Stimulated activated CD4-positive, alpha-beta T cell treated with anti-CD3 and anti-CD28 coated beads, TNF-alpha, amount 100 ng/mL, for 48 hours (primary cell): ENCODE measurements at places on chromosomes 7 and 10.

DNA sequence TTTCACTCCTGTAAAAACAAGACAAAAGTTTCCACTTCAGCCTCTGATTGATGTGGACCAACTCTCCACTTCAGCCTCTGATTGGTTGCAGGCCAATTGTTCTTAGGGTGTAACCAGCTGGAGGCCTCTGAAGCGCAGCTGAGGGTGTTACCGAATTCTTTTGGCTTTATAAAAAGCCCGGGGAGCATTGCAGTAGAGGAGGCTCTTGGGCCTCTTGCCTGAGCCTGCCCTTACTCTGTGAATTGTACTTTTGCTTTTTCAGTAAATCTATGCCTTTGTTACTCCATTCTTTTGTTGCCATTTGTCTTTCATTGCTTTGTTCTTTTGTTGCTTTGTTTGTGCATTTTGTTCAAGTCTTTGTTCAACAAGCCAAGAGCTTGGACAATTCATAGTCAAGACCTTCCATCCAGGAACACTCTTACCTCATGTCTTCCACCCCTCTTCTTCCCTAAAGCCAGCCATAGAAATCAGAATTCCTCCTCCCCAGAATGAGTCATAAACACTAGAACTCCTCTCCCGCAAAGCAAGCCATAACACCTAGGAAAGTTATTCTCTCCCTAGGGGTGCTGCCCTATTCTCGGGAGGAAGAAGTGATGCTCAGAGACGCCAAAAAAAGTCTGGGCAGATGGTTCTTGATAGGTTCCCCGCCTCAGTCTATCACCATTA is 53.5 kb upstream of the ARMC3 start:
- no peak for DNase-seq

DNA sequence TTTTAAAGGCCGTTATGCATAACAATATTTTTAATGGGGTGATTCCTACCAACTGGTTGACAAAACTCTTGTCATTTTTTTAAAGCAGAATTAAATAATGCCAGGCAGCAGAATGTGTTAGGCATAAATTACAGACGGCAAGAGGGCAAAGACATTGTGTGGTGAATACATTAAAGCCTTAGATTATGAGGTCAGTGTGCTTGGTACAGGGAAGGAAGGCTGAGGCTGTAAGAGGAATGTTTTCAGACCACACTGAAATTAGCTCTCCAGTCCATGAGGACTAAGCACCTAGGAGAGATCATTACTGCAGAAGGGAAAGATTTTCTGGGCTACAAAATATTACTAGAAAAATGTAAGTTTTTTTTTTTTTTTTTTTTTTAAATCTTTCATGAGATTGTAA is 312.8 kb upstream of the PRKCQ start:
- DNase-seq, result no peak

DNA sequence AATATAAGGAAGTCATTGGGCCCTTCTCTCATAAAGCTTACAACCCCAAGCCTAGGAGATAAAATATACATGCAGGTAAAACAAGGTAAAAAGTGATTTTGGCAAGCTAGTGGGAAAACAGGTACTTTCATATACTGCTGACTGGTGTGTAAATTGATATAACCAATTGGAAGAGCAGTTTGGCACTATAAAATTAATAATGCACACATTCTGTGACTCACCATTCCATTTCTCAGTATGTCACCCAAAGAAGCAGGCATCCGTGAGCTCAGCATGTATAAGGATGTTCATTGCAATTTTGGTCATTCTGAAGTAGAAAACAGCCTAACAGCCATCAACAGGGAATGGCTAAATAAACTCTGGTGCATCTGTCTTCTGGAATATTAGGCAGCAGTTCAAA is 2.9 kb downstream of the MACROH2A2 start:
- DNase-seq, result no peak

- no peak for DNase-seq
Measured at GRCh38 chr7:8507566-8507965, 74.2 kb downstream of the NXPH1 start.

DNA sequence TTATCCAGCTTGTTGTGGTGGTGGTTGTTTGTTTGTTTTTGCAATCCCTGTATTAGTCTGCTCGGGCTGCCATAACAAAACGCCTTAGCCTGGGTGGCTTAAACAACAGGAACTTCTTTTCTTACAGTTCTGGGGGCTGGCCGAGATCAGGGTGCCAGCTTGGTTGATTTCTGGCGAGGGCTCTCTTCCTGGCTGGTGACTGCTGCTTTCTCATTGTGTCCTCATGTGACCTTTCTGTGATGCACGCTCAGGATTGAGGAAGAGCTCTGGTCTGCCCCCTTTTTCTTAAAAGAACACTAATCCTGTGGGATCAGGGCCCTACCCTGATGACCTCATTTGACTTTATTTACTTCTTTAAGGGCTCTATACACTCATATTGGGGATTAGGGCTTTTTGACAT is 107.1 kb upstream of the NRP1 start:
- DNase-seq, result no peak

DNA sequence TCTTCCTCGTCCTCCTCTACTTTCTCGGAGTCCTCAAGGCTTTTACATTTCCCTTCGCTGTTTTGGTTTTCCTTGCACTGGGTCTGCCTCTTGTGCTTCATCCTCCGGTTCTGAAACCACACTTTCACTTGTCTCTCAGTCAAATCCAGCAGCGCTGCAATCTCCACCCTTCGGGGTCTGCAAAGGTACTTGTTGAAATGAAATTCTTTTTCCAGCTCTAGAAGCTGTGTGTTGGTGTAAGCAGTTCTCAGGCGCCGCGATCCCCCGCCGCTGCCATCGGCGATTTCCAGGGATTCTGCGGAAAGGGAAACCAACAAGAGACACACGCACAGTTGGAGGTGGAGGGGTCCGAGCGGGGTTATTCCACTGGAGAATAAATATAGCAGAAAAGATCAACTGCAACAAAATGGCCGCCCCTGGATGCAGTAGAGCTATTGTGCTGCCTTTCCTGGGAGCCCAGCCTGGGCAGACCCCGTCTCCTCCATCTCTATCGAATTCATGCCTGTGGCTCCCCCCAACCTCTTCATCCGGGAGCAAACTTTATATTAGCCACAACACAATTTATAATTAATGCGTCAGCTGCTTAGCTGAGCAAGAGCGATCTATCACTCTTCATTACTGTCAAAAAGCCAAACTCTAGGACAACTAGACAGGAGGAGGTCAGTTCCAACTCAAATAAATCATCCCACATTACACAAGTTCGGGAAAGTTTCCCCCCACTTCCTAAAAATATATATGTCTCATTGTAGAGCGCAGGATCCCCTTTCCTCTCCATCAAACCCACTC is 1.1 kb downstream of the HOXA2 start:
- DNase-seq, result no peak

DNA sequence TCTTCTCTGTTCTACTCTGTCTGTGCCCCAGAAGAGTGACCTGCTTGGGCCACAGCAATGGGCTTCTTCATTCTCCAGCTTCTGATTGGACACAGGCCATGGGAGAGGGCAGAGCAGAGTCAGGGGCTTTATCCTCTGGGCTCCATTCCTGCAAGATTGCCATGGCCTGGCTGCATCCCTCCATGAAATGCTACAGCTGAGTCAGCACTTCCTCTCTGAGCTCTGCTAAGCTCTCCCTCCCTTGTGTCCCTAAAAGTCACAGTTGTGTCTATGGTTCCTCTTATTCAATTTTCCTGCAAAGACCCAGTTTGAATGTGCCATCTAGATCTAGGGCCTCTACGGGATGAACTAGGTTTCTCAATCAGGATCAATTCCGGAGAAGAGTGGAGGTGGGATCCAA is 903.8 kb downstream of the TYW1 start:
- DNase-seq, result no peak

DNA sequence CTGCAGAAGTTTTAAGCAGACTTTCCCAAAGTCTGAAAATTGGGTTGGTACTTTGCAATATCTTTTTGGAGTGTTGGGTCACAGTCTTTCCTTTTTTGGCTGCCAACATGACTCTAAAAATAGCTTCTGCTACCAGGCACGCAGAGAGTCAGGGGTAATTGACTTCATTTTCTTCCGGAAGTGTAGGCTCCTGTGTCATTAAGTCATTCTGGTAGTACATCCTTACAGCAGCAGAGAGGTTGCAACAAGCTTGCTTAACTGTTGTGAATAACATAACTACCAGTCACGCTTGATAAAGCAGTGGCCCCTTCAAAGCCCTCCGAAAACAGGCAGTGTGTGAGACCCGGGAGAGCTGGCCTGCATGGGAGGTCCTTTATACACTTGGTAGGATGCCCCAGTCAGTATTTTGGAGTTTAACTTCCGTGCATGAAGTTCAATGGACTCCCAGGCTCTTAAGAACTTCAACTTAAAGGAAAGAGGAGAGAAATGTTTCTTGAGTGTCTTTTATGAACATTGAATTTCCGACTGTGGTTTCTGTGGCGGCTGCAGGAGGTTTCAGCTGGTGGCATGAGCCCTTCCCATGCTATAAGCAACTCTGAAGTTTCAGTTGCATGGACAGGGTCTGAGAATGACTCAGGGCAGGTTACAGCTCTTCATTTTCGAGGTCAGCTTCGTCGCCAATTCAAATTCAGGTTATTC is 310.7 kb downstream of the GALNT17 start:
- no peak for DNase-seq

DNA sequence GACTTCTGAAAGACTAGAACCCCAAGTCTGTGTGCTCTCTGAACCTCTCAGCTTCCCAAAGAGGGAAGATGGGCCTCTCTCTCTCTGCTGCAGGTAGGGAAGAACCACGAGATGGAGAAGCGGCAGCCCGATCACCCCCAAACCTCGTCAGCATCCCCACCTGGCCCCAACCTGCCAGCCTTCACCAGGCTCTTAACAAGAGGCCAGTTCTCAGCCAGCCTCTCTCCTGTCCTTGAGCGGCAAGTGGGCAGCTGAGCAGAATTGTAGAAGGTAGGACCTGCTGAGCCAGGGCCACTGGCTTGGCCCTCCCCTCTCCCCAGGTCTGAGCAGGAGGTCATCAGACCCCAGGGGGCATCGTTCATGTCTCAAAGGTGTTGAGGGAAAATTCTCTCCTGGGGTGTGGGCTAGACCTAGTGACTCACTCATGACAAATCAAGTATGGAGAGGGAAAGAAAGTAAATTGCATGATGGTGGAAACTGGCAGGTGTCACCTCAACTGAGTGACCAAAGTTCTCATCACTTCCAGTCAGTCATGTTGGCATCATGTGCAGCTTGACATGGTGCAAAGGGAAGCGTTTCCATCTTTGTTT is 92.0 kb upstream of the GPR26 start:
- no peak for DNase-seq

- no peak for DNase-seq
Measured at GRCh38 chr7:107588529-107589130, 8.6 kb downstream of the BCAP29 start.

DNA sequence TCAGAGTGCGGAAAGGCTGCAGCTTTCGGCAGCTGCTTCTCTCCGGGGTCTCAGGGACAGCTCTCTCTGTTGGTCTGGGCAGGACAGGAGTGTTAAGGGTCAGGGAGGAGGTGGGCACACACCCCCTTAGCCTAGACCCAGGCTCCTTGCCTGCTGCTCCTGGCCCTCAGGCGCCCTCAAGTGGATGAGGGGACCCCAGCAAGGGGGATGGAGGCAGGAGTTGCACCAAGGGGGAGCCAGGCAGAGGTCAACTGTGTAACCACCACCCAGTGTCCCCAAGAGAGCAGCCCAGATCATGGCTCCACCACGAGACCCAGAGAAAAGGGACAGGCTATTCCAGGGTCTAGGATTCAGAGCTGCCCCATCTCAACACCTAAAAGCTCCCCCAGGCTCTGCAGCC is 26.9 kb downstream of the SPOCK2 start:
- DNase-seq, result no peak

GRCh38 chr10:5888351-5888750 is 1.3 kb downstream of the ANKRD16 start:
- no peak for DNase-seq

GRCh38 chr7:95001815-95002561 is 94.6 kb downstream of the PPP1R9A start:
- DNase-seq, result no peak

- DNase-seq, result peak; percentile 68
Measured at GRCh38 chr7:71733107-71733870, 601.3 kb downstream of the GALNT17 start.

DNA sequence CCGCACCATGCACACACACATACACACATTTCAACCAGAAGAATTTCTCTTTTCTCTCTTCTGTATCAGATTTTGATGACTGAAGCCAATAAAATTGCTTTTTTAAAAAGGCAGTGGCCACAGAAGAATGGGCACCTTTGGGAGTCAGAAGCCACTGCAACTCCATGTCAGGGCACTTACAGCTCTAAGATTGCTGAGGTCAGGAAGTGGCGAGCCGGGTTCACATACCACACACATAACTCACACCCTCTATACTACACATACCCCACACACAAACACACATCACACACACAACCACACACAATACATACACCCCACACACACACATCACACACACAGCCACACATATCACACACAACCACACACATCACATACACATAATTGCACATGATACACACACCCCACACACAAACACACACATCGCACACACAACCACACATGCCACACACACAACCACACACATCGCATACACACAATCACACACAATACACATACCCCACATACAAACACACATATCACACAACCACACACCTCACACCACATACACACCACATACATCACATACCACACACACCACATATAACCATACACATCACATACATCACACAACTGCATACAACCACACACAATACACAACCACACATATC is 31.2 kb downstream of the GPRIN2 start:
- no peak for DNase-seq

- no peak for DNase-seq
Measured at GRCh38 chr7:26497801-26498596, 206.3 kb downstream of the SNX10 start.

- no peak for DNase-seq
Measured at GRCh38 chr7:158329686-158330085, 257.9 kb downstream of the PTPRN2 start.

DNA sequence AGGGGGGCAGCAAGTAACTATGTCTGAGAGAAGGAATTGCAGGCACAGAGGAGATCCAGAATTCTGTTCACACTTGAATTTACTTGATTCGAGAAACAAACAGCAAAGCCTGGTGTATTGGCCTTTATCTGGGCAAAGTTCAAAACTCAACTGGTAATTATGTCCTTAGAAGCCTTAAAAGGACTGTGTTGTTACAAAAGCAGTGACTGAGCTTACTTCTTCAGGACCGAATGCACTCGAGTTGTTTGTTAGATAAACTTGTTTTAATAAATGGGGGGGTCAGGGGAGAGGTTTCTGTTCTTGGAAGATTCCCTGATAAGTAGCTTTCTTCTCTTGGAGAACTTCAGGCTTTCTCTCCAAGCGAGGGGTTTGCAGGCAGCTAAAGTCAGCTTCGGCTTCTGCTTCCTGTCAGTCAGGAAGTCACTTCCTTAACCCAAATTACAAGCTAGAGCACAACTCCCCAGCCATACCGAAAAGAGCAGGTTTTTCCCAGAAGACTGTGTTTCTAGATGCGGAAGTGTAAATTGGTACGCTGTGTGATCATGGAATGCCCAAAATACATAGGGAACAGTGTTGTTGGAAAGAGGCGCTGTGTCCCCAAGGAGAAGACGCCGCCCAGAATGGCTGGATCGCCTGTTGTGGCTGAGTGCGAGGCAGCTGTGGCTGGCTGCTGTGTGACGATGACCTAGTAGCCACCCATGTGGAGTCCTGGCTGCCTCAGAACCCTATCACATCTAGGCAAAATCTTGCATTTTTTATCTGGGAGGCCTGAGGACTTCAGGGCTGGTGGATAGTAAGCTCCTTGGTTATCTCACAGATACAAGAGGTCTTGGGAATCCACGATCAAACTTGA is 110.4 kb downstream of the TCF7L2 start:
- DNase-seq, result no peak
